Activated CD4-positive, alpha-beta T cell treated with anti-CD3 and anti-CD28 coated beads for 24 hours (primary cell): ENCODE measurements at places on chromosomes 4 and X.

- no peak for DNase-seq
Measured at GRCh38 chr4:158778156-158778711, 9.4 kb downstream of the FNIP2 start.

DNA sequence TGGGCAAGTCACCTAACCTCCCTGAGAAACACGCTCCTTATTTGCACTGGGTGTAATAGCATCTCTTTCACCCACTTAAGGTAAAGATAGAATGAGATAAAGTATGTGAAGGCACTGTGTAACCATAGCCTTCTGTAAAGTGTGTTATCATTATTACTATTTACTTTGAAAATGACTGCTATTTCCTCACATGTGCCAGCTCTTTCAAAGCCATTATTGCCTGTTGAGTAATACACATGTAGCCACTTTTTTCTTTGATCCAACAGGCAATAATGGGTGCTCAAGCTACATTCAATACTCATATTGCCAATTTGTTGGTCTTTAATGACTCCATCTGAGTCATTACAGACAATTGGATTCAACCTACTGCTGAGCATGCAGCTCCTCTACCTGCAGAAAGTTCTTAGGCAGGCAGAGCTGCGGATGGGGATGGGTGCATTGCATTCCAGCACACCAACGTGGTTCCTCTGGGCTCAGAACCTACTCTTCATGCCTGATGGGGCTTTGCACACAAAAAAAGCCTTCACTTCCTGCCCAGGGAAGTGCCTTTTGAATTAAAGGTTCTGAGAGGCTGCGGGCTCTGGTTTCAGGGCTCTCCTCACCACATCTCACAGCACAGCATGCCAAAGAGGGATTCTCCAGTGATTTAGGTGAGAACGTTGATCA, 9.7 kb downstream of the PTCHD1 start:
- no peak for DNase-seq

- no peak for DNase-seq
Measured at GRCh38 chr4:152408514-152409327, 127.2 kb downstream of the FBXW7 start.

- peak; percentile 4 for DNase-seq
Measured at GRCh38 chr4:116599859-116600258, 485.5 kb downstream of the TRAM1L1 start.

- DNase-seq: no peak
Measured at GRCh38 chr4:120207021-120207420, 140.4 kb upstream of the MAD2L1 start.
